ENCODE measurements at places on chromosomes 1 and 21. TPM values are rescaled to one million over a fixed set of nuclear protein-coding genes. Genes with fewer than 3 reads are reported as not detected.

Gene PHLDA3
- total RNA-seq = 12.9 TPM

Gene CNST
- total RNA-seq = 46.8 TPM

Gene WNT2B
- total RNA-seq = 1.8 TPM

Gene SUMO3
- 109 TPM for total RNA-seq

Gene F13B
- not detected for total RNA-seq

Gene UMODL1
- total RNA-seq = not detected

Gene INAVA
- 4.6 TPM for total RNA-seq

Gene TRIM63
- total RNA-seq = not detected

Gene CD1C
- total RNA-seq = not detected

Gene CDA
- total RNA-seq = not detected

Gene IFI44L
- 17.3 TPM for total RNA-seq

Gene KLF17
- total RNA-seq = 0.46 TPM

Gene BSND
- total RNA-seq = not detected

Gene ASAP3
- 14.8 TPM for total RNA-seq

Gene MCOLN3
- total RNA-seq = 0.23 TPM

Gene AIM2
- total RNA-seq = 9.9 TPM

Gene FAM72C
- total RNA-seq = 1.8 TPM

Gene GREM2
- 5.3 TPM for total RNA-seq

Gene KDF1
- total RNA-seq = 0.23 TPM

Gene HAO2
- total RNA-seq = not detected

Gene FH
- total RNA-seq = 99.4 TPM

Gene ST6GALNAC5
- total RNA-seq = 58.6 TPM

Gene DBT
- 12.0 TPM for total RNA-seq

Gene COL6A2
- 21.2 TPM for total RNA-seq

Gene NCAM2
- 162 TPM for total RNA-seq

Gene CHIA
- not detected for total RNA-seq
